ENCODE measurements at places on chromosomes 3 and 15.

- DNase-seq, result no peak
Observed at GRCh38 chr15:92933831-92934230, 33.7 kb downstream of the CHD2 start.

DNA sequence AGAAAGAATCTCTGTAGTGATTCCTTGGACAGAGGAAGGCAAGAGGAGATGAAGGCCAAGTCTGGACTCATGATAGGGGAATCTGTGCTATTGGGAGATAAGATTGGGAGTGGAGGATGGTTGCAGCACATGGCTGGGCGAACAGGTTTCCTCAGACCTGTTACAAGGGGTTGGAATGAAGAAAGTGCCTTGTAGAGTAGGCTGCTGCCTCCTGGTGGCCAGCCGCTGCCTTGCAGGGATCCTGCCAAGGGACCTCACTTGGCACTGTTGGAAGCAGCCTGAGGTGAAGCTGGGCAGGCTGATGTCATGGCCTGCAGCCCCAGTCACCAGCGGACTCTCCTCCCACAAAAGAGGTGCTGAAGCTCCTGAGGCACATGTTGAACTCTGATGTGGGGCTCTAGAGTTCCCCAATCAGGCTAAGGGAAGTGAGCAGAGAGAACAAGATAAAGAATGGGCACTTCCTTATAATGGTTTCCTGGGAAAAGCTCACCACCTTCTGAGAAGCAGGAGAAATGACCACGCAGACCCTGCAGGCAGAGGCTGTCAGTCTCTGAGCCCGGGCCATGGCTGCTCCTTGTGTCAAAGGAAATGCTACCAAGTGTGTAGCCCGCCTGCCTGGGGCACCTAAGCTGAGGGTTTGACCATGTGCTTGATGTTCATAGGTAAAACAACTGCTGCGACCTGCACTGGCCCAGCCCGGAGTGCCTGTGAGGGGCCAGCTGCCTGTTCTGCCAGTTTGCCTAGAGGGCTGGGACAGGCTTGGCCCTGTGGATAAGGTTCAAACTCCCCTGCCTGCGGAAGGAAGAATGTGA, 1.6 kb upstream of the TEX264 start:
- DNase-seq, result peak; percentile 80

GRCh38 chr3:48367201-48367600, 4.8 kb upstream of the FBXW12 start:
- DNase-seq, result no peak

DNA sequence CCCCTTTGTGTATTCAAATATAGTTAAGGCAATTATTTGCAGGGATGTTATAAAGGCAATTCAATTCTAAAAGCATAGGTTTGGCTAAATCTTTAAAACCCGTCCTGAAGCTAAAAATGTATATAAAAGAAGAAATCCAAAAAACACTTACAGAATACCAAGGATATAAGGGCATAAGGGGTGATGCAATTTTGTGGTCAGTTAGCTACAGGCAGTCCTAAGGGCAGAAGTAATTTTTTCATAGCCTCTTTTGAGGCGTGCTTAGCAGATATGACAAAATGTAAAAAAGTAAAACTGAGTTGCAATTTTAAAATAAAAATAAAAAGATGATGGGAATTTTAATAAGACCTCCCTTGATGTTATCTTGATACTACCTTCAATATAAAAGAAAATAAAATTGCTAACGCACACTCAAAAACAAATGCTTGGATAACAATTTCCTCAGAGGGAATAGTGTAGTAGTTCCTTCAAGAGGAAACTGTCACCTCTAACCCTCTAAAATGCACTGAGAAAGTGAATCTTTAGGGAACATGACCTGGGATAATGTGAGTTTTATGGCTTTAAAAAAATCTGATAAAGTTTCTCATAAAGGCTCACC, 104.2 kb downstream of the MYH15 start:
- DNase-seq, result no peak

- DNase-seq, result no peak
Observed at GRCh38 chr3:119219069-119219468, 21.6 kb downstream of the B4GALT4 start.

All from stimulated activated CD4-positive, alpha-beta T cell treated with anti-CD3 and anti-CD28 coated beads, Interleukin-1b, Interleukin-23, amount 100 ng/mL, for 4 hours (primary cell).